ENCODE measurements at places on chromosomes 12 and 14. TPM values are rescaled to one million over a fixed set of nuclear protein-coding genes. Genes with fewer than 3 reads are reported as not detected.

GRCh38 chr12:87943762-87944161, 85.4 kb downstream of the C12orf50 start:
- DNase-seq = no peak

OTUB2 gene
- 1.2 TPM for total RNA-seq

- peak; percentile 52 for DNase-seq
Measured at GRCh38 chr14:79278798-79279644, 932.3 kb downstream of the DIO2 start.

KANSL2 gene
- total RNA-seq = 28.8 TPM

DNA sequence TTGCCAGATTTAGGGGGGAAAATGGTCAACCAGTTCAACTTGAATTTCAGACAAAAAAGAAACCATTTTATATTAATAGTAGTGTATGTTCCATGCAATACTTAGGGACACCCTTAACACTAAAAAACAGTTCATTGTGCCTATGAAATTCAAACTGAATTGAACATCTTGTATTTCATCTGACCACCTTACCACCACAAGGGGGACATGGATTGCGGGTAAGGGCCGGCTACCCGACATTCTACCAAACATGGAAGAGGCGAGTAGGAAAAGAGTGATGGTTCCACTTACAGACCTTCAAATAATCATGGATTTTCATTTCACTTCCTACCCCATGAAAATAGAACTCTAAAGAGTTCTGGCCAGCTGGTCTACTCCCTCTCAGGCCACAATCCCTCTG, 10.3 kb upstream of the STK38L start:
- no peak for DNase-seq

PROX2 gene
- total RNA-seq = not detected

- no peak for DNase-seq
Measured at GRCh38 chr12:57027805-57028153, 11.4 kb upstream of the TAC3 start.
